ENCODE measurements at places on chromosomes 6 and 20.

GRCh38 chr6:68473433-68474210 is 161.5 kb upstream of the ADGRB3 start:
- H3K4me1 ChIP-seq = no peaks in the 10 kb centered on the region
- no peak overlapping the region for H3K4me3 ChIP-seq
- H3K27ac ChIP-seq = no peak overlapping the region
- H3K36me3 ChIP-seq = no peaks in the 10 kb centered on the region
- no peaks in the 10 kb centered on the region for H3K27me3 ChIP-seq

GRCh38 chr20:24754691-24755090 is 194.4 kb upstream of the CST7 start:
- no peak overlapping the region for H3K27ac ChIP-seq
- H3K4me3 ChIP-seq = no peak overlapping the region
- H3K27me3 ChIP-seq = peaks cover 2% of the 10 kb centered on the region
- no peaks in the 10 kb centered on the region for H3K4me1 ChIP-seq

DNA sequence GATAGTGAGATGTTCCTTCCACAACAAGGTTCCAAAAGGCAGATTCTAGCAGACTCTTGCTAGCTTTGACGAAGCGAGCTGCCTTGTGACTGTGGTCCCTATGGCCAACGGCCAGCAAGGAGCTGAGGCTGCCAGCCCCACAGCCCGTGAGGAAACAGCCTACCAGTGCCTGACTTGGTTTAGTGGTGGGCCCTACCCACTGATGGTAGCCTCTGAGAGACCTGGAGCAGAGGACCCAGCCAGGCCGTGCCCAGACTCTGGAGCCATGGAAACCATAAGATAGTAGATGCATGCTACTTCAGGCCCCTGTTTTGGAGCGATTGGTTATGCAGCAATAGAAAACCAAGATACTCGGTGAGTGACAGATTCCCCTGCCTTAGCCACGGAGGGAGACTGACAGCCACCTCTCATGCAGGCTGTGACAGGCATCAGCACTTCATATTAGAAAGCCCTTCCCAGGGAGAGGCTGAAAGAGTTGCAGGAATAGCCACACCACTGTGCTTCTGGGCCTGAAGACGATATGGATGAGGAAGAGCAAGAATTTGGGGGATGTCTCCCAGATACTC is 19.2 kb downstream of the PSMG4 start:
- no peaks in the 10 kb centered on the region for H3K36me3 ChIP-seq
- H3K4me1 ChIP-seq = peaks cover 13% of the 10 kb centered on the region
- H3K27me3 ChIP-seq = no peaks in the 10 kb centered on the region
- H3K4me3 ChIP-seq = no peak overlapping the region
- no peak overlapping the region for H3K27ac ChIP-seq

GRCh38 chr20:33791959-33792597 is 19.1 kb upstream of the CHMP4B start:
- no peak overlapping the region for H3K4me3 ChIP-seq
- H3K27ac ChIP-seq = no peak overlapping the region
- no peaks in the 10 kb centered on the region for H3K27me3 ChIP-seq
- peak; percentile 70 for DNase-seq
- no peaks in the 10 kb centered on the region for H3K36me3 ChIP-seq

GRCh38 chr20:32337937-32338661 is 20.0 kb upstream of the ASXL1 start:
- no peak overlapping the region for H3K27ac ChIP-seq
- H3K27me3 ChIP-seq = no peaks in the 10 kb centered on the region
- no peak overlapping the region for H3K4me3 ChIP-seq
- H3K4me1 ChIP-seq = peaks cover 35% of the 10 kb centered on the region
- no peak for DNase-seq

- H3K36me3 ChIP-seq = peaks cover 1% of the 10 kb centered on the region
- no peak overlapping the region for H3K4me3 ChIP-seq
- no peak for DNase-seq
- no peak overlapping the region for H3K27ac ChIP-seq
- no peaks in the 10 kb centered on the region for H3K4me1 ChIP-seq
- no peaks in the 10 kb centered on the region for H3K27me3 ChIP-seq
Measured at GRCh38 chr6:112701201-112701600, 354.1 kb downstream of the RFPL4B start.

- no peak overlapping the region for H3K4me3 ChIP-seq
- no peaks in the 10 kb centered on the region for H3K4me1 ChIP-seq
- no peak for DNase-seq
- H3K27me3 ChIP-seq = no peaks in the 10 kb centered on the region
- no peak overlapping the region for H3K27ac ChIP-seq
Measured at GRCh38 chr20:10946124-10946880, 272.5 kb upstream of the JAG1 start.

- H3K27ac ChIP-seq = no peak overlapping the region
- no peak overlapping the region for H3K4me3 ChIP-seq
- DNase-seq = no peak
- no peaks in the 10 kb centered on the region for H3K36me3 ChIP-seq
- no peaks in the 10 kb centered on the region for H3K4me1 ChIP-seq
Measured at GRCh38 chr20:36010076-36010475, 41.7 kb downstream of the CNBD2 start.

- H3K36me3 ChIP-seq = no peaks in the 10 kb centered on the region
- no peak for DNase-seq
- no peaks in the 10 kb centered on the region for H3K4me1 ChIP-seq
- no peak overlapping the region for H3K27ac ChIP-seq
- no peak overlapping the region for H3K4me3 ChIP-seq
Measured at GRCh38 chr6:46947497-46947896, 25.8 kb upstream of the ADGRF5 start.

DNA sequence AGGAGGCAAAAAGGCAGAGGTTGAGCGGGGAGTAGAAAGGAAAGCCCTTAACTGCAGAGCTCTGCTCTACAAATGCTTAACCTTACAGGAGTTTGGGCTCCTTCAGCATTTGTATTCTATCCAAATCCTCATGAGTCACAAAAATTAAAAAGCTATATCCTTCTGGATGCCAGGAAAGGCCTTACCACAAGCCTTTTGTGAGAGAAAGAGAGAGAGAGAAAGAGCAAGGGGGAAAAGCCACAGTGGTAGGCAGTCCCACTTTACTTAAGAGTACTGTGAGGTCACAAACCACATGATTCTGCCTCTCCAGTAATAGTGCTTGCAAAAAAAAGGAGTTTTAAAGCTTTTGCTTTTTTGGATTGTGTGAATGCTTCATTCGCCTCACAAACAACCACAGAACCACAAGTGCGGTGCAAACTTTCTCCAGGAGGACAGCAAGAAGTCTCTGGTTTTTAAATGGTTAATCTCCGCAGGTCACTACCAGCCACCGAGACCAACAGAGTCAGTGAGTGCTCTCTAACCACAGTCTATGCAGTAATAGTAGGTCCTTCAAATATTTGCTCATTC is at the start of gene RUNX2:
RUNX2 (plus strand) TSS at position 375 of the 567 bp plus-strand sequence. CDS start 397 bp downstream, outside the sequence.
- H3K27ac ChIP-seq = peak within 1 kb of the TSS; percentile 38
- peak; percentile 23 for DNase-seq
- peak within 1 kb of the TSS; percentile 52 for H3K4me3 ChIP-seq
- no peaks in the 10 kb centered on the region for H3K27me3 ChIP-seq
- peaks cover 52% of the 10 kb centered on the region for H3K4me1 ChIP-seq
- H3K36me3 ChIP-seq = no peaks in the 10 kb centered on the region

- H3K4me3 ChIP-seq = no peak overlapping the region
- no peak overlapping the region for H3K27ac ChIP-seq
- H3K27me3 ChIP-seq = no peaks in the 10 kb centered on the region
- peaks cover 30% of the 10 kb centered on the region for H3K36me3 ChIP-seq
- no peaks in the 10 kb centered on the region for H3K4me1 ChIP-seq
Measured at GRCh38 chr20:16417001-16417400, 156.2 kb downstream of the KIF16B start.

- H3K27ac ChIP-seq = no peak overlapping the region
- no peaks in the 10 kb centered on the region for H3K27me3 ChIP-seq
- H3K4me3 ChIP-seq = no peak overlapping the region
- DNase-seq = no peak
Measured at GRCh38 chr20:5621305-5621704, 128.9 kb upstream of the SHLD1 start.

DNA sequence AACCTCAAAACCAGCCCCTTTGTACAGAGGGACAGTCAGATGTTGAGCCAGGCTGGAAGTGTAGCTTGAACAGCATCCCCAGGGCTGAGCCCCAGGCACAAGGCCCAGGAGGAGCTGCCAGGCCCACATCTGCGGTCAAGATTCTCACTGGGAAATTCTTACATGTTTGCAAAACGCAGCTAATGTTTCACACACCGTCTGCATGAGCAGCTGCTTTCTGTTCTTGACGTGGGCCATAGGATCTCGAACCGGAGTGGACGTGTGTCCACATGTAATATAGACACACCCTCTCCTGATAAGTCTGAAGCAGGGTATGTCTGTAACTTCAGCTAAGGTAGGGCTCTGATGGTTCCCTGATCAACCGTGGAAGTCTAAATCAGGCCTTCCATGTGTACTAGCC is 41.3 kb upstream of the TRAF3IP2 start:
- H3K4me1 ChIP-seq = no peaks in the 10 kb centered on the region
- H3K27me3 ChIP-seq = no peaks in the 10 kb centered on the region
- H3K4me3 ChIP-seq = no peak overlapping the region
- DNase-seq = no peak
- H3K36me3 ChIP-seq = peaks cover 8% of the 10 kb centered on the region

GRCh38 chr20:57919049-57919448 is 209.2 kb upstream of the PMEPA1 start:
- H3K27ac ChIP-seq = no peak overlapping the region
- no peak overlapping the region for H3K4me3 ChIP-seq
- no peaks in the 10 kb centered on the region for H3K36me3 ChIP-seq
- no peaks in the 10 kb centered on the region for H3K4me1 ChIP-seq

DNA sequence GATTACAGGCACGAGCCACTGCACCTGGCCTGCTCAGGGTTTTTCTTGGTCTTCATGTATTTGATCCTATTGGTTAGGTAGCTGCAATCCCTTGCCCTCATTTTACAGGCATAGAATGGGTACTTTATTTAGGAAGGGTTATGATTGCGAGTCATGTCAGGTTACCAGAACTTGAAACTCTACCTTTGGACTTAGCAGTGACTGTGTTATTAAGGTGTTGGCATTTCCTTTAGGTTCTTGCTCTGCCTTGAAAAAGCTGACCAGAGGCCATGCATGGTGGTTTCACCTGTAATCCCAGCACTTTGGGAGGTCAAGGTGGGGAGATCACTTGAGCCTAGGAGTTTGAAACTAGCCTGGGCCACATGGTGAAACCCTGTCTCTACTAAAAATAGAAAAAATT is 24.5 kb downstream of the JARID2 start:
- H3K36me3 ChIP-seq = peaks cover 44% of the 10 kb centered on the region
- no peak overlapping the region for H3K4me3 ChIP-seq
- H3K27ac ChIP-seq = no peak overlapping the region

- no peaks in the 10 kb centered on the region for H3K36me3 ChIP-seq
- H3K27me3 ChIP-seq = no peaks in the 10 kb centered on the region
- H3K4me3 ChIP-seq = no peak overlapping the region
- H3K4me1 ChIP-seq = no peaks in the 10 kb centered on the region
Measured at GRCh38 chr20:4053071-4053919, 37.9 kb upstream of the RNF24 start.

GRCh38 chr6:155628306-155628705 is 172.7 kb upstream of the NOX3 start:
- DNase-seq = peak; percentile 81
- H3K4me3 ChIP-seq = peak overlapping the region; percentile 54

DNA sequence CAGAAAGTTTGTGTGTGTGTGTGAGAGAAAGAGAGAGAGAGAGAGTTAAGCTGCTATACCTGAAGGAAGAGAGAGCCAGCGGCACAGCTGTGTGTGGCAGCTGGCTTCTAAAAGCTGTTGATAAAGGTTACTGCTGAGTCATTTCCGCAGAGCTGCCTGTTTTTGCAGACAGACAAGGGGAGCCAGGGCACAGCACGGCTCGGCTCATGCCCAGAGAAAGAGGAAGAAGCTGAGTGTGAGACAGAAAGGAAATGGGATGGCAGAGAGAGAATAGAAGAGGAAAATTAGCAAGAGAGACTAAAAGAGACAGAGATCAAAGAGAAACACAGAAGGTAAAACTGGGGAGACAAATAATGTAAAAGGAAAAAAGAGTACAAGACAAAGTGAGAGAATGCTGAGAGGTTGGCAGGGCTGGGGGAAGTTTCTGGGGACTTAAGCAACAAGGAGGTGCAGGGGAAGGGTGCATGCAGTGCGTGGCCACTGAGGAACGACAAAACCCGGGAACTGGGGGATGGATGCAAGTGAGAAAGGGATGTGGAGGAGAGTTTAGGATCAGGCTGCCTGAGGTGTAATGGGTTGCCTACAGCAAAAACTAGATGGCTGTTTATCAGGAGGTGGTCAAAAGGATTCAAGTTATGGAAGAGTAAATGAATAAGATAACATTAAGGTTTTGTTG is 22.7 kb downstream of the HLA-A start:
- peaks cover 2% of the 10 kb centered on the region for H3K36me3 ChIP-seq
- peak overlapping the region; percentile 97 for H3K27ac ChIP-seq
- H3K27me3 ChIP-seq = no peaks in the 10 kb centered on the region
- H3K4me1 ChIP-seq = peaks cover 42% of the 10 kb centered on the region
- peak; percentile 88 for DNase-seq

DNA sequence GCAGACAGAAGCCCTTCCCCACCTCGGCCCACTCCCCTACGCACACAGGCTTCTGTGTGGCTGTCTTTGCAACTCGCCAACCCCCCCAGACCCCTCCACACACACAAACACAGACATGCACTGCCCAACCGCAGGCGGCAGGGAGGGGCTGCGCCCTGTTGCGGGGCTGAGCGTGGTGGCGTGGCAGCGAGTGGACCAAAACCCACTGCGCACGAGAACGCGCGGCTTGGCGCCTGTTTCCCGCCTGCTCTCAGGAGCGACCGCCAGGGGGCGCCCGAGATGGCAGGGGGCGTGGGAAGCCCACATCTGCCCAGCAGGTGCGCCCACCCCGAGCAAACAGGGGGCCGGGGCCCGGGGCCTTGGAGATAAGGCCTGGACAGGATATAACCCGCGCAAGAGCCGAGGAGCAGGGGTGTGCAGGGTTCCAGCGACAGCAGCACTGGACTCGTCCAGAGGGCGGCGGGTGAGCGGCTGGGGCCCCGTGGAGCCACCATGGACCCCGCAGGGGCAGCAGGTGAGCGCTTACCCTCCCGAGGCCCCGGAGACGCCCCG is at the start of gene RBPJL:
RBPJL (plus strand) TSS at position 410 of the 552 bp plus-strand sequence; CDS start at position 493, 83 bp downstream.
- H3K4me3 ChIP-seq = no peak within 1 kb of the TSS
- peaks cover 27% of the 10 kb centered on the region for H3K4me1 ChIP-seq
- peaks cover 46% of the 10 kb centered on the region for H3K27me3 ChIP-seq
- no peaks in the 10 kb centered on the region for H3K36me3 ChIP-seq
- DNase-seq = peak; percentile 72

GRCh38 chr20:20454367-20454766 is 86.5 kb downstream of the INSM1 start:
- H3K27ac ChIP-seq = peak overlapping the region; percentile 68
- peak overlapping the region; percentile 78 for H3K4me3 ChIP-seq

Data from activated CD4-positive, alpha-beta T cell treated with anti-CD3 and anti-CD28 coated beads for 36 hours (primary cell).